ENCODE measurements at places on chromosomes 7 and 10.

- DNase-seq, result no peak
Observed at GRCh38 chr10:75976681-75977080, 545.3 kb downstream of the LRMDA start.

GRCh38 chr7:151806952-151807775 lies 69.8 kb downstream of the PRKAG2 start:
- DNase-seq, result no peak

DNA sequence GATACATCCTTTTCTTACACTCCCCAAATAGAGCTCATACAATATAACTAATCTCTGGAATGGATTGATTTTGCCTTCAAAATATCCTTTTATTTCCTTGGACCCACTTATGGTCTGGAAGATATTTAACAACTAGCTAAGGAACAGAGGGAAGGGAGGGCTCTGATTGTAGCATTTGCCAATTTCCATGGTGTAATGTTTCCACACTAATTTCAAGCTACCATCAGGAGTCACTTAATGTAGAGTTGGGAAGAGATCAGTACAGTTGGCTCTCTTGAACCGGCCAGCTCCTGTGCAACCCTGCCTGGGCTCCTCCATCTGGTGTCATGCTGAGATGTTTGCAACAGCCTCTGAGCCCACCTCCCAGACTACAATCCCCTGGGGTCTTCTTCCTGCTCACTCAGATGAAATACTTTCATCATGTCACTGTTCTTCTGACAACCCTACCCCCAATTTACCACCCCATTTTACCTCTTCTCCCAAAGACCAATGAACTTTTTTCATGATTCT lies 8.0 kb upstream of the IL6 start:
- DNase-seq, result no peak

- no peak for DNase-seq
Observed at GRCh38 chr7:17690030-17690429, 250.3 kb downstream of the SNX13 start.

DNA sequence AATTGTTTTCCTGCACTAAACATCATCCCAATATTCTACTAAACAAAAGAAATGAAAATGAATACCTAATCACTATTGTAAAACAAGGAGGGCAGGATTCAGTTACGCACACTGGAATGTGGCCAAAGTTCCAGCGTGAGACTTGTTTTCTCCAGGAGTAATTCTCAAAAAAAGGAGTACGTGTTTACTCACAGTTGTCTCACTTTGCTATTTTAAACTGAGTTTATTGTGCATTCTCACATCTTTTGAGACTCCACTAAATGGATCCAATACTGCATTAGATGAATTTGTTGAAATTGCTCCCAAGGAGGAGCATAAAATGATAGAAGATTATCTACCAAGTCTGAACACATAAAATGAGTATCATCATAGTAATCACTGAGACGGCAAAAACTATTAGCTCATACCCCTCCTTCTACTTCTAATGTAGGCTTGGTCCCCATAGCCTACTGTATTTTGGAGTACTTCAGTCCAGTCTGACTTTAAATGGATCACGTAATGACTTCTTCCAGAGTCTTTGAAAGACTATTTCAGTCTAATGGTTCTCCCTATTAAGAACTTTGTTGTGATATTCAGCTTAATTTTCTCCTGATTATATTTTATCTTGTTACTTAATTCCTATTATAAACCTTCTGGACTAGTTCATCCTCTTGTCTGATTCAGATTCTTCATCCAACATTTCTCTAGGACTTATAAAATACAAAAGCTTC lies 3.8 kb downstream of the GRM3 start:
- no peak for DNase-seq

DNA sequence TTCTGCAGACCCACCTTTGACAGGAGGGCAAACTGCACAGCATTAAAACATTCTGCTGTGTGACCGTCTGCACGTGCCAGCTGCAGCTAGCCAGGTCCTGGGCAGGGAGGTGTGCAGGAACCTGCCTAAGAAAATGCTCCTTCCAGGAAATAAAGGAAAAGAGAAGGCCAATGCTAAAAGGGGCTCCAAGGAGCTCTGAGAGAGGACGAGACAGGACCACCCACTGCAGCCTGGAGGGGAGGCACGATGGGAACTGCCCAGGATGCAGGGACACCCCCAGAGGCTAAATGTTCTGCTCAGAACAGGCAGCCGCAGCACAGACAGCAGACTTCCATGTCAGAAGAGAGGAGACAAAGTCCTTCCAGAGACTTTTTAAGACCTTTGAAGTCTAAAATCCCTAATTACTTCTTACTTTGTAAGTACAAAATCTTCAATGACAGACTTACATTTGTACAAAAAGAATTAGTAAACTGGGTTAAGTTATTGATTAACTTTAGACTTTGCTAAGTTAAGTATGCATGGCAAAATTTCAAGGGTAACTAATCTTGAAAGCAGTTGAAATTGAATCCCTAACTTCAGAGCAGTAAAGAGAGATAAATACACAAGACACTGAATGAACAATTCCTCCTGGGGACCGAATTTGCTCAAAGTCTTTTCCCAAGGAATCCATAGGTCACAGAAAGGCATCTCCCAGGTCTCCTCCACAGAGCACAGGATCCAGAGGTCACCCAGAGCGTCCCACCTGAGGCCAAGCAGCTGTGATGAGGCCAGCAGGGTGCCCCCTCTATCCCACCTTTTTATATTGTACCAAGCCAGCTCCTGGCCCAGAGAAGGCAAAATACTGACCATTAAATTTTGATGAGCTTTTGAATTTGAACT lies 21.5 kb downstream of the HSPA12A start:
- DNase-seq, result no peak

- no peak for DNase-seq
Observed at GRCh38 chr7:132531562-132531961, 44.7 kb downstream of the PLXNA4 start.

GRCh38 chr7:51006483-51007235 lies 224.0 kb upstream of the GRB10 start:
- peak; percentile 18 for DNase-seq

DNA sequence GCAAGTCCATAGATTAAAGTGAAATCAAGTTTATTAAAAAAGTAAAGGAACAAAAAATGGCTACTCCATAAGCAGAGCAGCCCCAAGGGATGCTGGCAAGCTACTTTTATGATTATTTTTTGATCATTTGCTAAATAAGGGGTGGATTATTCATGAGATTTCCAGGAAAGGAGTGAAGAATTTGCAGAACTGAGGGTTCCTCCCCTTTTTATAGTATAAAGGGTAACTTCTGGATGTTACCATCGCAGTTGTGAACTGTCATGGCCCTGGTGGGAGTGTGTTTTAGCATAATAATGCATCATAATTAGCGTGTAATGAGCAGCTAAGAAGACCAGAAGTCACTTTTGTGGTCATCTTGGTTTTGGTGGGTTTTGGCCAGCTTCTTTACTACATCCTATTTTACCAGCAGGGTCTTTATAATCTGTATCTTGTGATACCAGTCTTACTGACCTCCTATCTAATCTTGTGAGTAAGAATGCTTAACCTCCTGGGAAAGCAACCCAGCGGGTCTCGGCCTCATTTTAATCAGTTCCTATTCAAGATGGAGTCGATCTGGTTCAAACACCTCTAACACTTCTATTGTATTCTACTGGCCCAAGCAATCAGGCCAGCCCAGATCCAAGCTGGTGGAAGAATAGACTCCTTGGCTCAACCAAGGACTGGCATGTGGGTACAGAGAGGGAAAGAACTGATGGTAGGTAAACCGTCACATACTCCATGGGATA lies 87.9 kb upstream of the NPSR1 start:
- peak; percentile 77 for DNase-seq

DNA sequence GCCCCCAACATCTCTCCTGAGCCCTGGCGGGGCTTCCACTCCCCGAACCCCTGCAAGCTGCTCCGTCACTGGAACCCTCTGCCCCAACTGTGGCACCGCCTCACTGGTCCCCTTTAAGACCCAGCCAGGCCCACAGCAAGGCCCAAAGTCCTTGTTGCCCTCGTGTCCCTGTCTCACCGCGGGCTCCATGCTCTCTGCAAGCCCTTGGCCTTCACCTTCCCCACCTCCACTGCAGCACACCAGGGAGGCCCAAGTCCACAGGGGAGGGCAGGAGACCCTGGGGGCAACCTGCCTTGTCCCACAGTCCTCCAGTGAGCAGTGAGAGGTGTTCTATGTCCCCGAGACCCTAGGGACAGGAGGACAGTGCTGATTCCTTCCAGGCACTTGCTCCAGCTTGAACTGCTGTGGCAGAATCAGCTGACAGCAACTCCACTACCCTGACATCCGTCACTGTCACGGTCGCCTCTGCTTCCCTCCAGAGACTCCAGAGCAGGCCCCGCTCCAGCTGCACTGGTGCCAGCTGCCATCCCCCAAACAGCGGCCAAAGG lies 105.3 kb downstream of the CYTH3 start:
- DNase-seq, result no peak

- DNase-seq, result no peak
Observed at GRCh38 chr7:137958470-137959431, 43.1 kb downstream of the CREB3L2 start.

GRCh38 chr10:13994932-13995331 lies 335.8 kb downstream of the FRMD4A start:
- DNase-seq, result no peak

- peak; percentile 80 for DNase-seq
Observed at GRCh38 chr7:135930565-135931461, 46.3 kb downstream of the MTPN start.

DNA sequence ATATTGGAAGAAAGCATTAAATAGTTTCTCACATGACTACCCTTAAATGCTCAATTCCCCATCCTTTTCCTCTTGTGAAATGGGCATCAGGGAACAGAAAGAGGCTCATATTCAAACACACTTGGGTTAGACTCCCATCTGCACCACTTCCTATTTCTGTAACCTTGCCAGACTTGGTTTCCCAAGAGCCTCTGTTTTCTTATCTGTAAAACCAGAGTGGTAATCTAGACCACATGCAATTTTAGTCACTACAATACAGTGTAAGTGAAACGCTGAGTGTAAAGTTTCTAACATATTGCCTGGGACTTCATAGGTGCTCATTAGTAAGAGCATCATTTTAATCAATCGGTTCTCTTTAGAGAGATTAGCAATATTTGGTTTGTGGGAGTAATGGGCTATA lies 136.3 kb downstream of the SORCS1 start:
- DNase-seq, result no peak

DNA sequence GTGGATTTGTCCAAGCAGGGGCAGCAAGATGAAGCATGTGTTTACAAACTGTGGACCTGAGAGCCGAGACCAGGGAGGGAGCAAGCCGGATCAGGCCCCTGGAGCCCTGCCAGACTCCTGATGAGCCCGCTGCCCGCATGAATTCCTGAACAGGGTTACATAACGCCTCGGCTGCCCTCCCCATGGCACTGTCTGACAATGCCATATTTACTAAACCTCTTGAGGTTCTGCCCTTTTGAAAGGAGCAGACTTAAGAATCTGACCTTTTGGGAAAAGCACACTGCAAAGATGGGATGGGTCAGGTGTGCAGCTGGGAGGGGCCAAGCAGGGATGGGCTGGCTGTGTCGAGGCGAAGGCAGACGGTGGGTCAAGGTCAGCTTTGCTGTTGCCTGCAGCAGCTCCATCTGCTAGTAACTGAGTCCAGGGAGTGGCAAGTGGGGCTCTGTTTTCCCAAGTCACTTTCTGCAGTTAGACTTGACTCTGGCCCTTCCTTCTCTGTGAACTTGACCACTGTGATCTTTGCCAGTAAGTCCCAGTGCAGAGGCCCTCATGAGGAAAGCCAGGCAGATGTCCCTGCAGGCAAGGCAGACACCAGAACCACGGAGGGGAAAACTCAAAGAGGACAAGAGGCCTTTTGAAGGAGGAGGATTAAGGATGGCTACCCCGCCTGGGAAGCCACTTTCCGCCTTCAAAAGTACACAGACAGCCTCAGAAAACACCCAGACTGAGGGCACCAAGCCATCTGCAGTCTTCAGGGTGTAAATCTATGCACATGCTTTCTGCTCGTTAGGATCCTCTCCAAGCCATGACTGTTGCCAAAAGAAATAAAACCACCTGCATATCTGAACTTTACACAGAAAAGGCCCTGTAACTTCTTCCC lies 175.8 kb downstream of the TNS3 start:
- no peak for DNase-seq

DNA sequence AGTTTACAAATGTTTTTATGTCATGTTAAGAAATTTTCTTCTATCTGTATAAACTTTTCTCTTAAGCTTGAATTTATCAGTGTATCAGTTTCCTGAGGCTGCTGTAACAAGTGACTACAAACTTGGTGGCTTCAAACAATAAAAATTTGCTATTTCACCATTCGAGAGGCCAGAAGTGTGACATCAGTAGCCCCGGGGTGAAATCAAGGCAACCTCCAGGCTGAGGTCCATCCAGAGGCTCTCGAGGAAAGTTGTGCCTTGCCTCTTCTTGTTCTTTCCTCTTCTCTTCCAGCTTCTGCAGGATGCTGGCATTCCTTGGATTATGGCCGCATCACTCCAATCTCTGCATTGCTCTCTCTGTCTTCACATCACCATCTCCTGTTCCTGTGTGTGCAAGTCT lies 6.5 kb upstream of the BEND7 start:
- DNase-seq, result no peak

DNA sequence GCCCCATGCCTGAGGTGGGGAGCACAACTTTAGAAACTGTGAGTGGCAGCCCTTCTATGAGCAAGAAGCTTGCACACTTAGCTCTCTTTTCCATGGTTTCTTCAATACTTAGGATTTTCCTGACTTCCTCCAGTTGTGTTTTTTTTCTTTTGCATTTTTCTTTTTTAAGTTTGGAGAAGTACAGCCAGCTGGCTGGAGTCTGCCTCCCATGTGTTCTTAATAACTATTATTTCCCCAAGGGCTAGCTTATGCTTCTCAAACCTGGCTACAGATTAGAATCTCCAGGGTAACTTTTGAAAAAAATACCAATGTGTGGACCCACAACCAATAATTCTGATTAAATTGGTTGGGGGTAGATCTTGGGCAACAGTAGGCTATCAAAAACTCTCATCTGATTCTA lies 37.4 kb upstream of the MEOX2 start:
- DNase-seq, result no peak

- DNase-seq, result no peak
Observed at GRCh38 chr10:36033808-36034207, 391.7 kb upstream of the FZD8 start.

GRCh38 chr7:145732521-145732920 lies 384.1 kb upstream of the CNTNAP2 start:
- DNase-seq, result peak; percentile 76

- no peak for DNase-seq
Observed at GRCh38 chr7:2217206-2217605, 15.5 kb downstream of the MAD1L1 start.

GRCh38 chr10:89266721-89267453 lies 15.3 kb upstream of the LIPA start:
- peak; percentile 44 for DNase-seq

- no peak for DNase-seq
Observed at GRCh38 chr10:48548531-48549135, 56.2 kb downstream of the ARHGAP22 start.

- DNase-seq, result peak; percentile 78
Observed at GRCh38 chr10:26199841-26200240, 16.7 kb upstream of the GAD2 start.

DNA sequence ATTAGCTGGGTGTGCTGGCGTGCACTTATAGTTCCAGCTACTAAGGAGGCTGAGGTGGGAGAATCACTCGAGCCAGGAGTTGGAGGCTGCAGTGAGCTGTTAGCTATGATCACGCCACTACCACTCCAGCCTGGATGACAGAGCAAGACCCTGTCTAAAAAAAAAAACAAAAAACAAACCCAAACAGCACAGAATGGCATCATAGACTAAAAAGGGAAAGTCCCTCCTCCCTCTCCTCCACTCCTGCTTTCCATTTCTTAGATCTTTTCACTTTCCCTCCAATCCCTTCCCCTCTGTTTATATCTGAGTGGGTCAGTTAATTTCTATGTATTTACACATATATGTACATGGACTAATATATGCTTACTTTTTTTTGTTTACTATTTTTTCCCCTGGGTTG lies 10.4 kb upstream of the PIP4K2A start:
- DNase-seq, result no peak
